ENCODE measurements at places on chromosomes 2 and 18.

GRCh38 chr2:61922714-61923113, 17.2 kb downstream of the COMMD1 start:
- no peak for DNase-seq

DNA sequence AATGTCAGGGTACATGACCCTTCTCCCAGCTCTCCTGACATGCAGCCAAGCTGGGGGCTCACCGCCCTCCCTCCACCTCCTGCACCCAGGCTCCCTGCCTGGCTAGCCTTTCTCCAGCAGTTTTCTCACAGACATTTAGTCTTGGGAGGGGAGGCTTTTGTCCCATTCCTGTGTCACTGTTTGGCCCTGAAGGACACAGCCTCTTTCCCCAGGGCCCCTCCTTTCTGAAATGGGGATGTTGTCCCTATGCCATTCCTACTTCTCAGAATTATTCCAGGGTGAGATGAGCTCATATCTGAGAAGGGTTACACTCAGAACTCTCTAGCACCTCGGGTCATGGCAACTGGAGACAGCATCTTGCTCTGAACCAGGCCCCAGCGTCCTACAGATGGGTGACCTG, 47.3 kb upstream of the MRPL33 start:
- DNase-seq, result no peak

DNA sequence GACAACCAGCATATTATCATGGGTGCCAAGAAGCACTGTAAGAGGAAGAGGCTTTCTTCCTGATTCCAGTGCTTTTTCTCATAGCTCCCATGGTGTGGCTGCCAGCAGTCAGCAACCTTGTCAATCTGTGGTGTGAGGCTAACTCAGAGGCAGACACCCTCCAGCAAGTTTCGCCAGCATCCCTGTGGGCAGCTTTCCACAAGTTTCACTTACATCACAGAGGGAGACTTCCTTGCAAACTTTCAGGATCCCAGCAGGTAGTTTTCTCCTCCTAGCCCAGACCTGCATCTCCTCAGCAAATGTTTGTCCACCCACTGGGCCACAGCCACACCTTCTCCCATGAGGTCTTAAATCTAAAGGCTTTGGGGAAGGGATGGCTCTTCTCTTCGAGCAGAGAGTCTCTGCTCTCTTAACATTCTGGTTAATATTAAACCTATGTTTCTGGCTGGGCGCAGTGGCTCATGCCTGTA, 9.1 kb downstream of the DNAH7 start:
- DNase-seq, result no peak

- no peak for DNase-seq
Measured at GRCh38 chr2:159518321-159519005, 97.9 kb downstream of the BAZ2B start.

GRCh38 chr2:37224063-37224462, 7.3 kb downstream of the CEBPZ start:
- DNase-seq, result no peak

DNA sequence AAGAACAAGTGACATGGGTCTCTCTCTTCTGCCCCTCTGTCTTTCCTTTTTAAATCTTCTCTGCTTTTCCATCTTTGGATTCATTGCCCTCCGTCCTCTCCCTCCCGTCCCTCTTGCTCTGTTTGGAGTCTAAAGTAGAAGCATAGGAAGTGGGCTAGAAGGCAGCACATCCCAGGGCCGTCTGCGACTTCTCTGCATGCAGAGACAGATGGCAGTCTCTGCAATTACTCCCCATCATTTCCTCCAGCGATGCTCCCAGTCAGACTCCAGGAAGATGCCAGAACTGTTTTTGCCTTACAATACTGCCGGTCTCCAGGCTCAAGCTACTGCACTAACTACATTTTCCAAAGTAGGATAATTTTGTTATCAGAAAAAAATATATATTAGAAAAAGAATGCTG, 35.2 kb upstream of the LPIN2 start:
- DNase-seq, result no peak

GRCh38 chr18:73283032-73283431, 415.2 kb upstream of the NETO1 start:
- DNase-seq, result no peak

DNA sequence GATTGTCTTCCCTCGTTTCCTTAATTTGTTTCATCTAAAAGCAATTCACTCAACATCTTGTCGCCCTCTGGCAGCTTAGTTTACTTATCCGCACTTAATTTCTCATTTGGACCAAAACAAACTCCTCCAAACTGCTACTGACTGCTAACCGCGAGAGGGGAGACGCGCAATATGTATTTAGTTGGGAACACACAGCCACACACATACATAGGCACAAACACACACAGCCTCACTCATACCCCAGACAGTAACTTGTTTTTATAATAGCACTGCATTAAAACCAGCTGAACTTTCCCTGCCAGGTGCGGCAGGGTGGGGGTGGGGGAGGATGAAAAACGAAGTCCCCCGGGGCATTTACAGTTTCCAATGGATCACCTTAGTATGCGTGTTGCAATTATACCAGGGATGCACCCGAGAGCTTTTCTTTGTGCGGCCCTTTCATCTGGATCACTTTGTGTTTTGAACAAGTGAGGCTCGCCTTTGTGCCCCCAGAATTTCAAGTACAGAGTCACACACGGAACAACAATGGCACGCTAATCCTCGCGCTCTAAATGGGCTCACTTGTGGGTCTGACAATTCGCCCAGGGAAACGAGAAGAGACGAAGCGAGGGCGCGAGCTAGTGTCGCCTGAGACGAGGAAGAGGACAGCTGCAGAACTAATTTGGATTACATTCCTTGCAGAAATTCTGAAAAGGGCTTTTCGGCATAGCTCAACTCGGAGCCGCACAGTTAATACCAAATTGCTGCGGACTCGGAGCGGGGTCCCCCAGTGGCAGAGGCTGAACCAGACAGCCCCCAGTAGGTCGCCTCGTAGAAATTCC, 2.4 kb downstream of the ERBB4 start:
- no peak for DNase-seq

GRCh38 chr18:4986066-4986465, 211.0 kb downstream of the AKAIN1 start:
- DNase-seq, result no peak

GRCh38 chr18:3651266-3651665, 201.3 kb downstream of the TGIF1 start:
- DNase-seq, result no peak

- no peak for DNase-seq
Measured at GRCh38 chr2:45166229-45166890, 157.1 kb upstream of the SIX2 start.

DNA sequence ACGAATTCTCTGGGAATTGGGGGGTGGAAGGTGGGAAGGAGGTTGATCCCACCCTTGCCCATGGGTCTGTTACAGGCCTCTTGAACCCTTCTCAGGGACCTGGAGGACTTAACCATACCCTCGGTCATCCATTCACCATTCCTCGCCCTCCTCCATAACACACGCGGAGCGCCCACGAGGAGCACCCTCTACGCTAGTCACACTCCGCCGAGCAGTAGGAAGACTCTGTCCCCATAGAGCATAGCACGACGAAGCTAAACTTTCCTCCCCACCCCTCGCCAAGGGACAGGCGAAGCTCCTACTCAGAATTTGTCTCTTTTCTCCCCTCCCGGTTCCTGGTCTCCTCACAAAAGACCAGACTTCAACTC, 611 bp upstream of the ITSN2 start:
- no peak for DNase-seq

GRCh38 chr2:173630425-173631126, 275.9 kb downstream of the CDCA7 start:
- DNase-seq, result no peak

- no peak for DNase-seq
Measured at GRCh38 chr2:37898448-37898847, 26.6 kb upstream of the RMDN2 start.

DNA sequence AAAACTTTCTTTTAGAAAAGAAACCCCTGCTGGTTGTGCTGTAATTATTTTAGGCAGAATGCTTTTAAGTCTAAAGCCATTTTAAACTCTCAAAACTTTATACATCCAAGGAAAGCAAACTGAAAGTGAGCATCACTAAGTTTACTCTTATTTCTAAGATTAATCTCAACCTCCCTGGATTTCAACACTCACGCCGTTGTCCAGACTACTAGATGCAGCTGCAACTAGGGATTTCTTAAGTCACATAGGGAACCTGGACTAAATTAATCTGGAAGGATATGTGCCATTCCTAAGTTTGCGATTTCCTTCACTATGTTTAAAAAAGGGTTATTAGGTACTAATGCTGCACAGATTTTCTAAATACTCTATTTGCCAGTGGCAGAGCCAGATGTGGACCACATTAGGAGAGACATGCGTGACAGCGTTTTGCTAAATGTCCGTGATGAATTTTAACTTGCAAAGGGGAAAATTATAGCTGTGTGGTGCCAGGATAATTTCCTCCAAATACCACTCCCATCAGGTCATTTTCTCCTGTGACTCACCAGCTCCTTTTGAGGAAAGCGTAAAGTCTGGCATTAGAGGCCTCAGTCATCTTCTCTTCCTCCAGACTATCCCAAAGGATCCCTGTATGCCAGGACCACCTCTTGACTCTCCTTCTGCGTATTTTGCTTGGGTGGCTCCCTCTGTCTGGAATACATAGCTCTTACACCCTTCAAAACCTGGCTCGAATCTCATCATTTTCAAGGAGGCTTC, 143.7 kb downstream of the ATL2 start:
- no peak for DNase-seq

GRCh38 chr2:106977717-106978116, 91.8 kb upstream of the ST6GAL2 start:
- no peak for DNase-seq

GRCh38 chr2:69694894-69695849, 46.8 kb upstream of the ANXA4 start:
- no peak for DNase-seq

- no peak for DNase-seq
Measured at GRCh38 chr2:22885245-22885644, 499.7 kb upstream of the KLHL29 start.

DNA sequence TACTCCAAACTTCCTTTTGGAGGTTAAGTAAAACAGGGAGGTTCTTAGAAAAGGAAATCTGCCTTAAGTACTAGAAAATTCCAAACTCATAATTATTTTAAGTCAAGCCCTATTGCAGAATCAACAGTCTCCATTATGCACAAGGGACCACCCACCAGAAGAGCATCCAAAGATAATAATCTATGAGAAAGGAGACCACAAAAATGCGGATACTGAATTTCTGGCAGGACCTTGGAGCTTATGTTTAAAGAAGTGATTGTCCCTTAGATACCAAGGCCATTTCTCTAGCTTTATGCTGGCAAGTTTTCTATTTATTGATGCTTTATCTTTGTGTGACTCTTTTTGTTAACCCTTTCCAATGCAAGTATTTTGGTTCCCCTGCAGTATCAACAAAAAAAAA, 404.0 kb upstream of the MMADHC start:
- DNase-seq, result no peak

GRCh38 chr2:232421189-232421785, 14.6 kb downstream of the ALPG start:
- DNase-seq, result no peak

DNA sequence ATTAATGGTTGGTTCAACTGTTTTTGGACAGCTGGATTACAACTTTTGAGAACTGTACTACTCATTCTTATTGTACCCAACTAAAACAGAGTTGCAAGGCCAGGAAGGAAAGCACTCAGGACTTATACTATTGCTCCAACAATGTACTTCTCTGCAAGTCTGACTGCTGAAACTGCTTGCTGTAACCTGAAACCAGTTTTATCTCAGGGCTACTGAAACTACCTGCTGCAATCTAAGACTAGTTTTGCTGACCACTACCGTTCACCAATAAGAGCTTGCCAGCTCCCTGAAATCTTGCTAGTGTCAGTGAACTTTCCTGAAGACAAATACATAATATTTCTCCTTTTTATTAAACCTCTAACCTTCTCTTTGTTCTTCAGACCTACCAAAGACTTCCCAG, 157.3 kb downstream of the CDCA7 start:
- no peak for DNase-seq

DNA sequence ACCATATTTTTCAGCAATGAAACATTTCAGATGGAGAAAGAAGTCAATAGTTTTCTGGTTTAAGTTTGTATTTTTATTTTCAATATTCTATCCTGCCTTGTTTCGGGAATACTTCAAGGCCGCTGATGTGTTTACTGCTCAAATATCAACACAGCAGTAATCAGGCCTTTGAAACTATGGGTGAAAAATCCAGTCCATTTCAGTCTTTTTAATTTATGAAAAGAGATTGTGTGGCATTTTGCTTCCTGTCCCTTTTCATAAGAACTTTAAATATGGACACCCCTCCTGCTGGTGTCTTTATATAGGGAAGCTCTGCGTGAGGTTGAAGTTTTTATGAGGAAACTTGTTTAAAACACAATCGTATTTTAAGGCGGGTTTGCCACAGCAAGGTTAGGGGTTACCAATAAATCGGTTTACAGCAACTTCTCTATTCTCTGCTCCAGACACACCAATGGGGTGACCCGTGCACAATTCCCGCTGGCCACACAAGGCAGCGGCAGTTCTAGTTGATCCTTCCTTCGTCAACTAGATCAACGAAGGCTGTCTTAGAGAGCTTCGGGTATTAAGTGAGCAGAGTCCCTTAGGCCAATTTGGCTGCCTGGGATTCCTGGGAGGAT, 1.2 kb upstream of the TANC1 start:
- no peak for DNase-seq

DNA sequence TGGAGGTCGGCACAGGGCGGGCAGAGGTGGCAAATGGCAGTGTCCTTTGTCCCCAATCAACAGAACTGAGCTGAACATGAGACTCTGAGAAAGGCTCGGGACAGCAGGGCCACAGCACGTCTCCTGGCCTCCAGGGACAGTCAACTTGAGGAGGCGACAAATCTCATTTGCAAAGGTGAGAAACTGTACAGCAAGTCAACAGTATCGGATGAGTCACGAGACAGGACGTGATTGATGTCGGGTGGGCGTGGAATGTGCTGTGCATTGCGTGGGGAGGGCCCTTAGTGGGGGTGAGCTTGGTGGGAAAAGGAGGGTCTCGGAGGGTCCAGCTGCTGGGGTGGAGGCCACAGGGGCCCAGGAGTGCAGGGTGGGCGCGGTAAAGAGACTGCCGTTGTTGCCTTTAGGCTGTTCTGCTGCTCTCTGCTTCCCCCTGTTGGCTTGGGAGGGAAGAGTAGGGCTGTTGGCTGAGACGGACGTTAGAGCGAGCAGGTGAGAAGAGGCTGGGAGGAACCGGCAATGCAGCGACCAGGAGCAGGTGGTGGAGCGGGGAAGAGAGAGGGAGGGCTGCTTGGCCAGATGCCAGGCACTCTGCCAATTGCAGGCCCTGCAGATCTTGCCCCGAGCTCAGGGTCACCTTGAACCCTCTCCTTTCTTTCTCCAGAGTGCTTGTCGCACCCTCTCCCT, 164.3 kb downstream of the BCL2 start:
- no peak for DNase-seq

- no peak for DNase-seq
Measured at GRCh38 chr2:76247006-76247405, 536.3 kb upstream of the GCFC2 start.

DNA sequence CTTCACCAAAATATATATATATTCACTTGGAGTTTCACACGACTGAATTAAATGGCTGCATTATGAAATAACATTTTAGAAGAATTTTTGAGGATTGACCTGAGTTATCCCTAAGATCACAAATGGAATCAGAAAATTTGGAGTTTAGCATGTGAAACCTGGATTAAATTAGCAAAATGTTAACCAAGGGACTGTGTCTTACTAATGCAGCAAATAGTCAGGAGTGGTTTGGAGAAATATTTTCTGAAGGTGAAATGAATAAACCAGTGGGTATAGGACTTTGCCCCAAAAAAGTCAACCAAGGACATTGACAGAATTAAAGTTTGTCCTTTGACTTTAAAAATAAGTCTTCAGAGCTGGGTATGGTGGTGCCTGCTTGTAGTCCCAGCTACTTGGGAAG, 111.2 kb downstream of the PRPF40A start:
- no peak for DNase-seq

GRCh38 chr2:65549631-65550030, 117.2 kb upstream of the SPRED2 start:
- no peak for DNase-seq

Data from cortex of kidney (tissue), 1 donor.